NCI-H1048 (cell line): ENCODE measurements at places on chromosomes 12 and 14.

DNA sequence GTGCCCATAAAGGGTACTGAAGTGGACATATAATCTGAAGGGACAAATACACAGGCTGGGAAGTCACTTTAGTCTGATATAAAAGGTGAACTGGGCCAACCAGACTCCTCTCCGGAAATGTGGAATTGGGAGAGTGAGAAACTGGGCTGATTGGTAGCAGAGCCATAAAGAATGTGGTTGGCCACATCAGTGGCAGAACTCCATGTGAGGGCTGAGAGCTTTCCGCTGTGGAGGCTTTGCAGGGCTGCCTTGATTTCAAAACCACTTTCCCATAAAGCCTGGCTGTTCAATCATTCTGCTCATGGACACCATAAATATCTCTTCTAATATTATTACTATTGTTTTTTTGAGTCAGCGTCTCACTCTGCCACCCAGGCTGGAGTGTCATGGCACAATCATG is 220.3 kb downstream of the MON2 start:
- no peak for DNase-seq

GRCh38 chr14:39426605-39427004 is 5.6 kb downstream of the FBXO33 start:
- no peak for DNase-seq

- no peak for DNase-seq
Observed at GRCh38 chr14:104541905-104542465, 37.6 kb upstream of the C14orf180 start.

GRCh38 chr14:64761441-64762043 is 57.3 kb downstream of the PLEKHG3 start:
- DNase-seq = no peak

GRCh38 chr14:30581283-30581625 is 22.3 kb downstream of the G2E3 start:
- no peak for DNase-seq

DNA sequence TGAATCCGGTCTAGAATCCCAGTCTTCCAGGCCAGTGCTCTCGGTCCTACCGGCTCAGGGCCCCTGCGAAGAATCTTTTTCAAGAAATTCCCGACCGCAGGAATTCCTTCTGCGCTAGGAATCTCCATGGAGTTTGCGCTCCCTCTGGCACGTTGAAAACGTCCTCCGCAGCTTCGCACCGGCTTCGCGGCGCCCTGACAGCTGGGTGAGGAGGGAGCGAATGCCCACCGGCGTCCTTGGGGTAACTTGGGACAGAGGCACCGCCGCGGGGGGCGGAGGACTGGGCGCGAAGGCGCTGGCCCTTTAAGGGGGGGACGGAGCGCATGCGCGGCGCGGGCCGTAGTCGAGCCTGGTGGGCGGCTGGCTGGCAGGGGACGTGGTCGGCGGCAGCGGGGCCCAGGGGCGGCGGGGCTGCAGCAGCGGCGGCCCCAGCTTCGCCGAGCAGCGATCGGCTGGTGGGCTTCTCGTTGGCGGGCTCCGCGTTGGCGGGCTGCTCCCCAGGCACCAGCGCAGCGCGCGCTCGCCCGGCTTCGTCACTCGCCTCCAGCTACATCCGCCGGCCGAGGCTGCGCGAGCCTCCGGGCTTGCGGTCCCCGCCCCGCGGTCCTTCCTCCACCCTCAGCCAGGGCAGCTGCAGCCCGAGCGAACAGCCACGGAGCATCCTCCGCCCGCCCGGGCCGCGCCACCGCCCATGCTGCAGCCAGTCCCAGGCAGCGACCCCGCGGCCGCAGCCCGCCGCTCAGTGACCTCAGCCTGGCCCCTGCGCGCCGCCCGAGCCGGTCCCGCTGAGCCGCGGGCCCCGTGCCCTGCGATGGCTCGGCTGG is at the start of gene VASH1:
Gene VASH1 (plus strand): TSS at position 333 of the 824 bp plus-strand sequence. CDS start 1,354 bp downstream, outside the sequence.
- DNase-seq = no peak

DNA sequence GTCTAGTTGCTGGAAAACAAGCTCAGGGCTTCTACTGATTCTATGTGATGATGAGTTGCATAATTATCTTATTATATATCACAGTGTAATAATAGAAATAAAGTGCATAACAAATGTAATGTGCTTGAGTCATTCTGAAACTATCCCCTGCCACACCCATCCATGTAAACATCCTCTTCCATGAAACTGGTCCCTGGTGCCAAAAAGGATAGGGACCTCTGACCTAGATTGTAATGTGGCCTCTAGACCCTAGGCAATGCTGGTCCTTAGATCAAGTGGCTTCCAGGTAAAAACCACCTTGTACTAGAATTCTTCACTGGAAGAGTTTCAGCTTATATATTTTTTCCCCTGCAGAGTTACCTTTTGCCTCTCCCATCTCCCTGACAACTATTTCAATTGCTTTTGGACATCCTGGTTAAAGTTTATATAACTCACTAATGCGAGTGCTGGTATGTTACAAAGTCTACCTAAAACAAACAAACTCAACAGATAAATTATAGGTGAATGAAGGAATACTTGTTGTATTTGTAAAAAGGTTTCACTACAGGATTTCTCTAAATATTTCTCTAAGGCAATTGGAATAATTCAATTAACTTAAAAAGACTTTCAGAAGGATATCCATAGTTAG is 462.5 kb downstream of the NAV3 start:
- DNase-seq = no peak

GRCh38 chr12:6534945-6535696 is 804 bp downstream of the GAPDH start:
- no peak for DNase-seq

DNA sequence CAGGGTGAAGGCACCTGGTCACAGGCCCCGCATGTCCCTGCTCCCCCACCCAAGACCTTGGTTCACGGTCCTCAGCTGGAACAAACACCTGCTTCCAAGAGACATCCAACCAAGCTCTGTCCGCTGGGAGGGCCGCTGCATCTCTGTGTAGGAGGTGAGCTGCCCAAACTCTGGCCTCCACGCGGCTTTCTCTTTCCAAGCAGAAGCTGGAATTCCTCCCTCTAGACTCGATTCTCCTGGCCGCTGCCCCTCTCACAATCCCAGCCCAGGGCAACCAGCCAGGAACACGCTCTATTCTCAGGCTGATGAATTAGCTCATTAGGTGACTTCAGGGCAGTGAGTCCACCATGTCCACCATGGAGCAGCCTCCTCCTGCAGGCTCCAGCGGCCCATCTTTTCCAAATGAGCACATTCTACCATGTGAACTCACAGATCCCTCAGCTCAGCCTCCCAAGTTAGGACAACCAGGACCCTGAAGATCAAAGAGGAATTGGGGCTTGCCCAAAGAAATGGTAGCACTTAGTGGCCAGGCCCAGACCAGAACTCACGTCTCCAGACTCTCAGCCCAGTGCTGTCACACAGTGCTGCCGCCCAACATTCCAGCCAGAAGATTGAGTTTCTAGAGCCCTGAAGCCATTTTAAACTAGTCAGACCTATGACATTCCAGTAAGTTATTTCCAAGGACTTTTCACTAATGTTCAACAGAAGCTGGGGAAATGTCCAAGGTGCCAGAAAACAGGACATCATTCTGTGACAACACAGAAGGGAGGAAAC is 146.6 kb downstream of the ANO2 start:
- no peak for DNase-seq
